ENCODE measurements at places on chromosomes 6 and 20.

DNA sequence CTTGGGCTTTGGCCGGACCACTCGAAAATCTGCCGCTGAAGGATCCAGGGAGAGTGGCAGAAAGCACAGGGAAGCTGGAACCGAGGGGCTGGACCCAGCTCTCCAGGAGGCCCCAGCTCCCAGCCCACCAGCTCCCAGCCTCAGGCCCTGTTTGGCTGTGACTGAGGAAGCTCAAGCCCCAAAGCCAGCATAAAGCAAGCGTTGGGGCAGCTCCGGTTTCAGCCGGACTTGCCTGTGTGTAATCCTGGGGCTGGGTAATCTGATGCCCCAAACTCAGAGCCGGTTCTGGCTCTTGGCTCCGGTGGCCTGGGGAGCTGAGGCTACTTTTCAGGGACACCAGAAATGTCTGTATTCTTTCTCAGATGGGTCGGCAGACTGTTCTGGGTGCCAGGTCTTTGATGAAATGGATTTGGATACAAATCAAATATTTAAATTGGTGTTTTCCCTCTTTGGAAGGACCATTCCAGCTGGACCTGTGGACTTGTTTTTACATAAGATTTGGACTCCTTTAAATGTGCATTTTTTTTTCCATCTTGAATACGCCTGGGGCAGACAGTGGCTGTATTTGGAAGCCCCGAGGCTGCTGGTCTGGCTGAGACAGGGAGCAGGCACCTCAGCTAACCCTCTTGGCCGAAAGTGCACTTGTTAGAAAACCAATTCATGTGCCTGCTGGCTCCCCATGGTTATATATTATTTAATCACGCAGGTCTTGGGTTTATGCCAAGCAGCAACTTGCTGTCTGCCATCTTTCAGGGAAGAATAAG is 29.7 kb downstream of the RPP40 start:
- no peak for DNase-seq

GRCh38 chr6:134379599-134379998 is 61.7 kb upstream of the SGK1 start:
- no peak for DNase-seq

- no peak for DNase-seq
Observed at GRCh38 chr20:60700728-60701127, 551.3 kb upstream of the CDH4 start.

- DNase-seq, result no peak
Observed at GRCh38 chr6:105886066-105886813, 199.9 kb upstream of the PRDM1 start.

DNA sequence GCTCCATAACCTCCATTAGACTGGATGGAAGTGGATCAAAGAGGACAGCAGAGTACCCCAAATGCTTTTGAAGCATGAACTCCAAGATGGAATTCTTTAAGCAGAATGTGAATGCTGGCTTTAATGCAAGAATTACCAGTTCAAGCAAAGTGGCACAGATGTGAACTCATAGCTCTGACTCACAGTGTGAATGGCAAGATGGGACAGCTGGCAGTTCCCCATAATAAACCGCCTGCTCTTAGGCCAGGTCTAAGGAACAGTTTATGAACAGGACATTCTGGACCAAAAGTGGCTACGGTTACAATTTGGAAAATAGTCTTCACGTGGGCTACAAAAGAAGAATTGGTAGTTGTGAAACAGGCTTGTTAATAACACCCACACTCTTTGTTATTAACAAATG is 76.5 kb downstream of the SPTLC3 start:
- DNase-seq, result no peak

All from activated T-helper 1 cell treated with anti-CD3 and anti-CD28 coated beads, Interleukin-2, amount 50 U/mL, for 16 hours (primary cell).